Stimulated activated CD8-positive, alpha-beta memory T cell treated with anti-CD3 and anti-CD28 coated beads, Interleukin-12 subunit alpha, Interleukin-12 subunit beta, amount 100 ng/mL, for 1 hour (primary cell): ENCODE measurements at places on chromosomes 12 and 14.

- no peak for DNase-seq
These were observed 99.2 kb downstream of the PIWIL1 start for GRCh38 chr12:130436741-130437501.

DNA sequence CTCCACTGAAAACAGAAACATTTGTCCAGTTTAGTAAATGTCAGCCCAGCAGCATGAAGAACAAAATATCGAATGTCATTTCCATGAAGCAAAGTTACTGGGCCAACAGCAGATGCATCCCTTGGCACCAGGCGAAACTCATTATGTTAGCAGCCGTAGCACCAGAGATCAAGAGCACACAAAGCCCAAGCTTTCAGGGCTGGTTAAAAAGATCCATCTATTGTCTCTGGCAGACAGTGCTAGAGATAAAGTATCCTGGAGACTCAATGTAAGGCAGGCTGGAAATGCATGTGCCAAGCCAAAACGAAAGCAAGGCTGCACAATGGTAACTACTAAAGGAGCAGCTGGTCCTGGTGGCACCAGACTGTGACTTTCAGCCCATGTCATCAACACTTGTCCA, 120.3 kb upstream of the PLEKHG7 start:
- no peak for DNase-seq

- no peak for DNase-seq
These were observed 334.1 kb downstream of the DPF3 start for GRCh38 chr14:72559669-72560255.

DNA sequence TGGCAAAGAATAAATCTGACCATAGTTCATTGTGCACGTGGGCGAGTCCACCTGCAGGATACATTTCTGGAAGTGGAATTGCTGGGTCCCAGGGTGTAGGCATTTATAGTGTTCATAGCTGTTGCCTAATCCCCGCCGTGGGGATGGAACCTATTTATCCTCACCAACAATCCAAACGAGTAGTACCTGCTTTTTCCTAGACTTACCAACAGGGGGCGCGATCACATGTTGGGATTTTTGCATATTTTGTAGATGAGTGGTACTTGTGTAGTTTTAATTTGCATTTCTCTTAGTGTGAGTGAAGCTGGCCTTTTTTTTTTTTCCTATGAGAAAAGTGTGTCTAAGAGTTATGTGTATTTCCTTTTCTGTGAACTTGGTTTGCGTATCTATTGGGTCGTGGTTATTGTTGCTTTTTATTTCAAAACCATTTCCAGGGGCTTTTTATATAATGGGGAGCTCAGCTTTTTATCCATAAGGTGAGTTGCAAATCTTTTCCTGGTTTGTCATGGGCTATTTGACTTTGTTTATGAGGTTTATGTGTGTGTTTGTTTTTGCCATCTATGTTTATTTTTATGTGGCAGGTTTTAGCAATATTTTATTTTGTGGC, 67.2 kb downstream of the CCDC92 start:
- DNase-seq: peak; percentile 61

GRCh38 chr12:121095544-121096198, 37.0 kb upstream of the P2RX7 start:
- DNase-seq: peak; percentile 71

- no peak for DNase-seq
These were observed 24.6 kb downstream of the ZNF26 start for GRCh38 chr12:133010657-133011297.

- peak; percentile 44 for DNase-seq
These were observed at the start of gene PITPNM2 for GRCh38 chr12:123150744-123151456. PITPNM2 (minus strand) TSS chr12:123151090; CDS start chr12:123034590, 116,500 bp downstream.

DNA sequence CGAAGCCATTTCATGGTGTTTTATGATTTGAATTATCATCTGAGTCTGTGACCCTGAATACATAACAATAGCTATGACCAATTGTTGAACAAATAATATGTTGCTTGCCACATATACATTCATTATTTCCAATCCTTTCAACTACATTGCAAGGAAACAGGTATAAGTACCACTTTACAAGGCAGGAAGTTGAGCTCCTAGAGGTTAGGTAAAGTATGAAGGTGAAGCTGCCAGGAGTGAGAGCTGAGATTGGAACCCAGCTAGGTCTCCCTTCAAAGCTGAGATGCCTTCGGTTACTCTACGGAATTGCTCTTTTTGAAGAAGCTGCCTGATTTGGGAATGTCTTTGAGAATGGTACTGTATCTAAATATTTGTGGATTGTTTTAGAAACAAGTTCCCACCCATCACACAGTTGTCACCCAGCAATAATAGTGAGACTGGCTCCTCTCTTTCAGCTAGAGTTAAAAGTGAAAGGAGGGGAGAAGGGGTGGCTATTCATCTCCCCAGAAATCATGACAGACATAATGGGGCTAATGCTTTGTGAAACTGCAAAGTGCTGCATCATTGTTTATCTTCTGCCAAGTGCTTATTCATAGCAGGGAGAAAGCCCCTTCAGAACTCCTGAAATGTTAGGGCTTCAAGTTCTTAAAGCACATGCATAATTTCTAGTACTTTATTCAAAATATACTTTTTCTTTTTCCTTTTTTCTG, 75.9 kb upstream of the AMIGO2 start:
- DNase-seq: no peak

DNA sequence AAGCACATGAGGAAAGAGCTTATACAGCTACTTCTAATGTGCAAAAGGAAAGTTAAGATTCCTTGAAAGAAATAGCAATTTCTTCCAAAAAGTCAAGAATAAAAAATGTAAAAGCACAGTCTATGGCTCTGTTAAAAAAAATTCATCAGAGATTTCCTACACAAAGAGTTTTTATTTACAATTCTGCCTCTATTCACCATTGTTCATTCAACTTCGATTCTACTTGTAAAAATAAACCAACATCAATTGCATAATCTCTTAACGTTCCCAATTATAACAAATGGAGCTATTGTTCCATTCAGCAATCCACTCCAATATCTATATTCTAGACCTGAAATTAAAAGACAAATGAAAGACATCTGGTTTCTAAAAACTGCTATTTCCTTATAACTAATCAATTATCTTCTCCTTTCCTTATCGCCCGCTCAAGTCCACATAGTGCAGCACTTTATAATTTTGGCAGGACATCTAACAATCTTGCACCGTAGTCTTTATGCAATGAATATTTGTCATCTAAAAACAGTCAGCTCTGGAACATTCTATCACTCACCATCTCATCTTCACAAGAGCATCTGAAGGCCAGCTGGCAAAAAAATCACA, 6.2 kb downstream of the EIF2S3B start:
- DNase-seq: no peak

DNA sequence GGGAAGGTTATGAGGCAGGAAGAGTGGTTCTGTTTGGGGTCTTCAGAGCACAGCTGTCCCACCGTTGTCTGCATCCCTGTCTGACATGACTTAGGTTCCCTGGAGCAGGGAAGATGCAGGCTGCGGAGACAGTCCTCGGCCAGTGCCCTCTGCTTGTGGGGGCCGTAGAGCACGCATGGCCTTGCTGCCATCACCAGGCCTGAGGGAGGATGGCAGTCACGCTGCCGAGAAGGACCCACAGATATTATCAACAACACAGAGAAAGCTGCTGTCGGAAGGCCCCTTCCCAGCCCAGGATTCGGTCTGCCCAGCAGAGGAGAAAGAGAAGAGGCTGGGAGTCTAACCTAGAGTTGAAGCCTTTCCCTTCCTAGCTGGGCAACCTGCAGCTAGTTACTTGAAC, 35.0 kb downstream of the ERH start:
- no peak for DNase-seq

DNA sequence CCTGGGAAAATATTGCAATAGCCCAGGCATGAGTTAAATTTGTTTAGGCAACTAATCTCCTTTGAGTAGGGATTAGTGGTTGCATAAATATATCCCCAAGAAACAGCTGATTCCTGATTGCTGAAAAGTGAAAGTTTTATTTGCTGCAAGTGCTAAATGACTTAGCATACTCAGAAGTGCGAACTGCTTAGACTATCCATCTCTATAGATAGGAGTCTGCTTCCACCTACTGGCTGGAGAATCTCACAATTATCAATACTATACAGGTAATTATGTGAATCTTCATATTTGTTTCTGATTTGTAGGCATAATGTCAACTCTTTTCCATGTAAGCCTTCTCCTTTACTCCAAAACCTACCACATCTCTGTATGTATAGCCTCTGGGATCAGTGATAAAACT, 12.0 kb upstream of the SLCO1B3 start:
- DNase-seq: no peak

DNA sequence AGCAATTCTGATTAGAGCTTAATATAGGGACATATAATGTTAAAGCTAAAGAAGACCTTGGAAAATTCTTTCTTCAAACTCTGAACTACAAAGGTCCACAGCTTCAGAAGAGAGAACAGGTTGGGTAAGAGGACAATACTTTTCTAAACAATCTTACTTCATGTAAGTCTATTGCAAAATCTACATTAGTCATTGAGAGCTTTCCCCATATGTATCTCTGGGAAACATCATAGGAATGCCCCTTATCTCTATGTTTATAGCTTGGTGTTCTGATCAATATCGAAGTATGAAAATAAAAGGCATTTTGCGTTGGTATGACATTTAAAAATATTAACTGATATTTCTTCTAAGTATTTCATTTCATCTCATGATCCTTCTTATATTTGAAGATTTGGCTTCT, 962.6 kb downstream of the AACS start:
- no peak for DNase-seq

DNA sequence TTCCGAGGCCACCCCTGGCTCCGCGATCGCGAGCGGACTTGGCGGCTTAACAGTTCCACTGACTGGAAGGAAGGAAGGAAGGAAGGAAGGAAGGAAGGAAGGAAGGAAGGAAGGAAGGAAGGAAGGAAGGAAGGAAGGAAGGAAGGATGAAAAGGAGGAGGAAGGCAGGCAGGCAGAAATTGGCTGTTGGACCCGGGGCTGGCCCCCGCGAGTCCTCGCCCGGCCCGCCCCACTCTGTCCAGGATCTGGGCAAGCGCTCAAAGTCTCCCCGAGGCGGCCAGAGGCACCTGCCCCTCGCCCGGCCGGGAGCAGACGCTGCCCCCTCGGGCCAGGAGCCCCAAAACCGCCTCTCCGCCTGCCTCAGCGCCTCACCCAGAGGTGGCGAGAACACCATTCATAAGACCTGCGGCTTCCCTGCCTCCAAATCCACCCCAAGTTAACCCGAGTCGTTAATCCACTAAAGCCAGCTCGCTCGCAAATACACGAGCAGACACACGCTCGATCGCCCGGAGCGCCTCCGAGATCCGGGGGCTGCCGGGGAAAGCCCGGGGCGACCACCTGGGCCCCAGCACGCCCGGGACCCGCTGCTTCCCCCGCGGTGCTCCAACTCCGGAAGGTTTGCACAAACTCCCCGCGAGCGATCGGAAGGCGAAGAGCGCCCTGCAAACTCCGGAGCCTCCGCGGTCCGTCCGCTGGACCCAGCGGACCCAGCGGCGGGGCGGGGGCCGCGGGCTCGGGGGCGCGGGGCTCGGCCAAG, 844 bp downstream of the DPF3 start:
- DNase-seq: peak; percentile 7

DNA sequence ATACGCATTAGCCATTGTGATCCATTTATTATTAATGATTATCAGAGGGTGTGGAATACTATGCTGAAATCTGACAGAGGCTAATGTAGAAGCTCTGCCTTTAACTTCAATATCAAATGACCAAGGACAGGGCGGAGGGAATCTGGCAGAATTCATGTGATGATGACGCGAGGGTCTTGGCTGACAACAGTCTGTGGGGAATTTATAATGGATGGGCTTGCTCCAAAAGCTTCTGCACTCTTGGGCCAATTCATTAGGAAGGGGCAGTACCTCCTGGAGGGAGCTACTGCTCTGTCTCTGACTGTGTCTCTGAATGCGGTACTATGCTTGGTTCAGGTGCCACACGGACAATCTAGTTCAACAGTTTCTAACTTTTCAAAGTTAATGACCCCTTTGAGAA, 46.2 kb downstream of the GALNT8 start:
- no peak for DNase-seq

- no peak for DNase-seq
These were observed 66.2 kb upstream of the BCL2L14 start for GRCh38 chr12:12004524-12004923.

- DNase-seq: no peak
These were observed 224.1 kb upstream of the EGLN3 start for GRCh38 chr14:34174973-34175372.

DNA sequence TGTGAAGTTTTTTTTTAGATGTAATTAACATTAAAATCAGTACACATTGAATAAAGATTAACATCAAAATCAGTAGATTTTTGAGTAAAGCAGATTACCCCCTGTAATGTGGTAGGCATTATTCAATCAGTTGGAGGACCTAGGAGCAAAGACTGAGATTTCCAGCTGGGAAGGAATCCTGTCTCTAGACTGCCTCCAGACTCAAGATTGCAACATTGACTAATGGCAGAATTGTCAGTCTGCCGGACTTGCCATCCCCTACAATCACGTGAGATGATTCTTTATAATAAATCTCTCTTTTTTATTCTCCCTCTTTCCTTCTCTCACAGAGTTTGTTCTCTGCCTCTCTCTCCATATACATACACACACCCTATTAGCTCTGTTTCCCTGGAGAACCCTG, 51.4 kb upstream of the SLC6A15 start:
- no peak for DNase-seq

DNA sequence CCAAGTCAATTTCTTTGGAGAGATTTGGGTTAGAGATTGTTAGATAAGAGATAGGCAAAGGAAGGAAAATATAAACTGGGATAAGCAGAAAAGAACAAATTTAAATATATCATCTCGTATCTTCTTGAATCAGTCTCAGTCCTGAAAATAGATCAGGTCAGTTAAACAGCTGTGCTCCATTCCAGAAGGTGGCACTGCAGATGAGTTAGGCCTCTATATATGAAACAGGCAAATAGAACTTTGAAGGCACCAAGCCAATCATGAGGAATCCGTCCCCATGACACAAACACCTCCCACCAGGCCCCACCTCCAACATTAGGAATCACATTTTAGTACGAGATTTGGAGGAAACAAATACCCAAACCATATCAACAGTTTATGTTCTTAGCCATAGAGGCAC, 605.5 kb upstream of the USP15 start:
- no peak for DNase-seq

GRCh38 chr12:93033948-93034347, 104.9 kb upstream of the EEA1 start:
- DNase-seq: no peak

GRCh38 chr12:121222847-121223246, 12.9 kb downstream of the P2RX4 start:
- no peak for DNase-seq

DNA sequence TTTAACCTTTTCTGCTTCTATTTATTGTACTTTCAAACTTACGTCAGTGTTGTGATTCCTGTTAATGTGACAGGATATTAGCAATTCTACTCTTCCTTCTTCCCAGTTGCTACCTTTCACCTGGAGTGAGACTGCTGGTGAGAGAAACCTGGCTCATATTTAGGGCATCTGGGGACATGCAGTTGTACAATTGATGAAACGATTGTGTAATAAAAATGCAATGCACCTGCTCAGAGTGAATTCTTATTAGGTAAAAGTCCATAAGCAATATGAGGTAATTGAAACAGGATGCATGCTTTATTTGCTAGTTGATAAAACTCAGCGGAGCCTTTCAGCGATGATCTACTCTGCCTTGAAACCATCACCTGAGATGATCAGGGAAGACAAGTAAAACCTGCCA, 116.1 kb upstream of the FBXO33 start:
- no peak for DNase-seq

- no peak for DNase-seq
These were observed 5.5 kb downstream of the CCDC92 start for GRCh38 chr12:123967121-123967586.

- no peak for DNase-seq
These were observed 102.6 kb downstream of the NCOR2 start for GRCh38 chr12:124464830-124465229.

- no peak for DNase-seq
These were observed 29.5 kb upstream of the RPLP0 start for GRCh38 chr12:120230326-120230973.
